ENCODE measurements at places on chromosomes 3 and 15. TPM values are rescaled to one million over a fixed set of nuclear protein-coding genes. Genes with fewer than 3 reads are reported as not detected.

DNA sequence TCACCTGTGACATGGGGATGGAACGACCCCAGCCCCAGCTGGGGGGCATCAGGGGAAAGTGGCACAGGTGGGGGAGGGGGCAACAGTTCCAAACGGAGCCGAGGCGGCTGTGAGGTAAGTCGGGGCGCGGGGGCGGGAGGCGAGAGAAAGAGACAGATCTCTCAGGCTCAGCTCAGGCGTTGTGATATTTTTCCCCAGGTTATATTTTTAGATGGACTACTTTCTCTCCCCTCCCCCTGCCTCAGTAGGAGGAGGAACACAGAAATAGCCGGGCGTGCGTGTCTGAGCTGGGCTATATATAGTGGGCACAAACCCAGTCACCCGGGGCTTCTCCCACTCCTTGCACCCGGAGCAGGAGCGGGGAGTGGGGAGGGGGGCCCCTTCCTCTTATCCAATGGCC is 91.0 kb upstream of the LINGO1 start:
- no peak for DNase-seq
- 0 out of 2 replicates have a peak, but pooled peaks cover 2% of the 10 kb centered on the region for H3K4me1 ChIP-seq
- H3K27me3 ChIP-seq = no peaks in the 10 kb centered on the region
- H3K36me3 ChIP-seq = no peaks in the 10 kb centered on the region
- no peak overlapping the region for H3K27ac ChIP-seq

GRCh38 chr3:81462921-81463320 is 298.5 kb downstream of the GBE1 start:
- DNase-seq = no peak
- peaks cover 7% of the 10 kb centered on the region for H3K27me3 ChIP-seq
- H3K36me3 ChIP-seq = no peaks in the 10 kb centered on the region

- H3K4me1 ChIP-seq = peaks cover 10% of the 10 kb centered on the region
- no peak overlapping the region for H3K27ac ChIP-seq
- no peak overlapping the region for H3K4me3 ChIP-seq
- no peaks in the 10 kb centered on the region for H3K27me3 ChIP-seq
- no peaks in the 10 kb centered on the region for H3K36me3 ChIP-seq
- DNase-seq = no peak
Measured at GRCh38 chr3:53259427-53260259, 3.8 kb upstream of the TKT start.

DNA sequence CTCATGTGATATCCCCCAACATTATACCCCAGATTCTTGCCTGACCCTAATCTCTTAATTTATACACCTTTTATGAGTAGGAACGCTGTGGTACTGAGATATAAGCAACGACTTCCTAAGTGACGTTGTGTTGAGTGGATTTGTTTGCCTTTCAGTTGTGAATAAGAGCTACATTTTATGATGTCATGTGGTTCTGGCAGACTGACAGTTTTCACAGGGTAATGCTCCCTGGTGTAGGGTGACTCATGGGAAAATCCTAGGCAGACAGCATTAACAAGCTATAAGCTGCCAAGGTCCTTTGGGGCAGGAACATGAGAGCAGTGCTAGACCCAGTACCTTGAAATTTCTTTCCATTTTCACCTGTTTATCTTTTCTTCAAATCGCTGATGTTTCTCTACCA is 11.2 kb downstream of the C3orf52 start:
- DNase-seq = peak; percentile 91
- no peak overlapping the region for H3K27ac ChIP-seq
- peaks cover 31% of the 10 kb centered on the region for H3K4me1 ChIP-seq
- H3K36me3 ChIP-seq = peaks cover 4% of the 10 kb centered on the region

DNA sequence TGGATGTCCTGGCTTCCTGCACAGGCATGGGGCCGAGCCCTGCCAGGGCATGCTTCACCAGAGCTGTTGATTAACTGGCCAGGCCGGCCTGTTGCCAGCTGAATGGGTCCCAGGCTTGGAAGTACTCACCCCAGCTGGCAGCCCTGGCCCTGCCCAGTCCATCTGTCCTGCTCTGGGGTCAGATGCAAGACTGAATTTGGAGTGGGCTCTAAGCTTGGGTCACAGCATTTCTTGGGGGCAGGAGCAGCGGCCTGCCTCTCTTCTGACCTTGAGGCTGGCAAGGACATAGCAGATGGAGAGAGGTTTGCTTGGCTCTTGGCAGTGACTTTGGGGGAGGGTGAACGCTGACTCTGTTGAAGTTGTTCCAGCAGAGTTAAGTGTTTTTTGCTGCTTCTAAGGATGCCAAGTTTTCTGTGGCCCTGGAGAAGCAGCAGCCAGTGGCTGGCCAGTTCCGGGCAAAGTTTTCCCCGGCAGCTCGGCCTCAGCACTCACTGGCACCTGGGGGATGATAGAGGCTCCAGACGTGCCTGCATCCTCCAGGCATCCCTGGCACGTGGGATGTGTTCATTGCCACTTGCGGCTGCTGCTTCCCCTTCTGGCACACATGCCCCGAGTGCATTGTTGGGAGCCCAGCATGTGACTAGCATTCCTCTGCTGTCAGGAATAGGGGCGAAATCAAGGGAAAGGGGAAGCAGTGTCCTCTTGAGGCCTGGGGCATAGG is 22.9 kb downstream of the PDIA5 start:
- H3K27me3 ChIP-seq = no peaks in the 10 kb centered on the region
- no peak overlapping the region for H3K27ac ChIP-seq
- no peak overlapping the region for H3K4me3 ChIP-seq
- no peaks in the 10 kb centered on the region for H3K4me1 ChIP-seq
- 0 out of 2 replicates have a peak, but pooled peaks cover 8% of the 10 kb centered on the region for H3K36me3 ChIP-seq

DNA sequence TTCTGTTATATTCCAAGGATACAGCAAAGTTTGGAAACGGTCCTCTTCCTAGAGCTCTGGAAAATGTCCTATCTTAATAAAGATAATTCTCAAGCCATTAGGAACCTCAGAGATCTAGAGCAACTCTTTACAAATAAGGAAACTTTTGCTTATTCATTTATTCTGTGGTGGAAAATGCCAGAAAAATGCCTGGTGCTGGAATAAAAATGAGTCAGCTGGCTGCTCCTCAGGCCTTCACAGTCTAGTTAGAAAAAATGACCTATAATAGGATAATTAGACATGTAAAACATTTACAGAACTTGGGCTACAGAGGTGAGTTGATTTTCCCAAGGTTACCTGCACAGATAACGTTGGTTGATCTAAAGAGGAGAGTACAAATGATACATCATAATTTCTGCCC is 372.5 kb downstream of the NLGN1 start:
- no peak overlapping the region for H3K27ac ChIP-seq
- H3K4me3 ChIP-seq = no peak overlapping the region
- no peaks in the 10 kb centered on the region for H3K36me3 ChIP-seq
- no peak for DNase-seq
- H3K4me1 ChIP-seq = no peaks in the 10 kb centered on the region

DNA sequence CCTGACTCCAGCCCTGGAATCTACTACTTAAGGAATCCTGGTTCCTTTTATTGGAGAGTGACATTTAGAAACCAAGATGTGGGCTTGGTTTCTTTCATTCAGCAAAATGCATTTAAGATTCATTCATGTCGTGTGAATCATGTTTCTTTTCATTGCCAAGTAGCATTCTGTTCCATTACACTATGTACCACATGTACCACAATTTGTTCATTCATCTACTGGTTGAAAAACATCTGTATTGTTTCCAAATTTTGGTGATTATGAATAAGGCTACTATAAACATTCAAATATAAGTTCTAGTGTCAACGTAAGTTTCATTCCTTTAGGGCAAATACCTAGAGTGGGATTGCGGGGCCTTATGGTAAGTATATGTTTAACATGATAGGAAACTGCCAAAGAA is 264.2 kb downstream of the VPS13C start:
- no peak for DNase-seq
- H3K27ac ChIP-seq = no peak overlapping the region
- H3K27me3 ChIP-seq = peaks cover 6% of the 10 kb centered on the region
- H3K36me3 ChIP-seq = no peaks in the 10 kb centered on the region

DNA sequence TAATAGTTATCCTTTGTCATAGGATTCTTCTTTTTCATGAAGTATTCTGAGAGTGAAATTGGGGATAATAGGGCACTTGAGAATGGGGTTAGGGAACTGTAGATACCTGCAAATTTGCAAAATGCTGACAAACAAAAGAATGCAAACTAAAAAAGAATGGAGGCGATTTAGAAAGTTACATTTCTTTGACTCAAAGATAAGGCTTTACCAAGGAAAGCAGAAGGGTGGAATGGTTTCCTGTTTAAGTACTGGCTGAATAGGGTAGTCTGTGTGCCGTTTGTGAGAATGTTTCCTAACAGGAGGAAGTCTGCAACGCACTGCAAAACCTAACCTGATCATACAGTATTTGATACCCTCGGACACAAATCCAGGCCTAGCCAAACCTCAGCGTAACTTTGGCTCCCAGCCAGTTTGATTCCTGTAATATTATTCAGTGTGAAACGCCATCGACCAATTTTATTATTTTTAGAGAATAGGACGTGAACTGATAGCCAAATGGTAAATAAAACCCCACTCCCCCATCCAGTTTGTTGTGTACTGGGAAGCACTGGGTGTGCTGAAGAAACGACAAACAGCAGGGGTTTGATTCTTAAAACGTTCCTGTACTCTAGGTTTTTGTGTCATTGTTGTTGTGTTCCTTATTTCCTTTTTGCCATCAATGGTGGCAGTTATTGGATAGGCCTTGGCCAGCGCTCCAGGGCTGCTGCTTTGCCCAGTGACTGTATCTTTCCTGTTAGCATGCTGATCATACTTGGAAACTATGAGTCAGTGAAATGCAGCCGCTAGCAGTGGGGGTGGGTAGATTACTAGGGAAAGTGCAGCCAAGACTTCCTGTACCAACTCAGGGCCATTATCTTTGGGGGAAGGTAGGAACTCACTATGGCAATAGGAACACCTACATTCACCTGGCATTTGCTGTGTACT is 148.0 kb upstream of the TBL1XR1 start:
- peak; percentile 96 for DNase-seq
- H3K36me3 ChIP-seq = no peaks in the 10 kb centered on the region
- no peaks in the 10 kb centered on the region for H3K27me3 ChIP-seq
- H3K4me1 ChIP-seq = peaks cover 35% of the 10 kb centered on the region

DNA sequence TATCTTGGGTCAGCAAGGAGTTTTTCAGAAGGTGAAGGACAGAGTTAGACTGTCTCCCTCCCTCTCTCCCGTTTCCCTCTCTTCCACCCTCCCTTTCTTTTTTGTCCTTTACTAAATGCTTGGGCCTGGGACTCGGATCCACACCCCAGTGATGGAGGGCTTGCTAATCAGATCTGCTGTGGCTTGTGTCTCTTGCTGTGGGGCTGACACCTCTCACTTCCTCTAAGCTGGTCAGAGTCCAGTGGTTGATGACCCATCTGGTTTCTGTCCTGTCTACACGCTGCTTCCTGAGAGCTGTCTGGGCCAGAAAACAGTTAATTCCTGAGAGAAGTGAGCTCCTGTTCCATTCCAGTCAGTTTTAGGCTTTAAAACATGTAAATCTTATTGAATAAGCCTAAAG is 849 bp downstream of the TRAK1 start:
- no peak for DNase-seq
- no peak overlapping the region for H3K27ac ChIP-seq
- H3K4me3 ChIP-seq = no peak overlapping the region
- H3K27me3 ChIP-seq = no peaks in the 10 kb centered on the region
- peaks cover 9% of the 10 kb centered on the region for H3K4me1 ChIP-seq

GRCh38 chr15:64430000-64430735 is 30.2 kb upstream of the ZNF609 start:
- DNase-seq = no peak
- no peaks in the 10 kb centered on the region for H3K27me3 ChIP-seq
- H3K36me3 ChIP-seq = 0 out of 2 replicates have a peak, but pooled peaks cover 2% of the 10 kb centered on the region
- no peak overlapping the region for H3K4me3 ChIP-seq
- H3K4me1 ChIP-seq = peaks cover 7% of the 10 kb centered on the region

GRCh38 chr15:98983334-98983733 is 24.3 kb downstream of the PGPEP1L start:
- no peak overlapping the region for H3K4me3 ChIP-seq
- peaks cover 5% of the 10 kb centered on the region for H3K4me1 ChIP-seq
- H3K27me3 ChIP-seq = no peaks in the 10 kb centered on the region

GRCh38 chr3:21704796-21705195 is 46.2 kb downstream of the ZNF385D start:
- H3K27me3 ChIP-seq = no peaks in the 10 kb centered on the region
- no peak overlapping the region for H3K4me3 ChIP-seq
- no peak for DNase-seq
- H3K36me3 ChIP-seq = no peaks in the 10 kb centered on the region
- no peak overlapping the region for H3K27ac ChIP-seq

DNA sequence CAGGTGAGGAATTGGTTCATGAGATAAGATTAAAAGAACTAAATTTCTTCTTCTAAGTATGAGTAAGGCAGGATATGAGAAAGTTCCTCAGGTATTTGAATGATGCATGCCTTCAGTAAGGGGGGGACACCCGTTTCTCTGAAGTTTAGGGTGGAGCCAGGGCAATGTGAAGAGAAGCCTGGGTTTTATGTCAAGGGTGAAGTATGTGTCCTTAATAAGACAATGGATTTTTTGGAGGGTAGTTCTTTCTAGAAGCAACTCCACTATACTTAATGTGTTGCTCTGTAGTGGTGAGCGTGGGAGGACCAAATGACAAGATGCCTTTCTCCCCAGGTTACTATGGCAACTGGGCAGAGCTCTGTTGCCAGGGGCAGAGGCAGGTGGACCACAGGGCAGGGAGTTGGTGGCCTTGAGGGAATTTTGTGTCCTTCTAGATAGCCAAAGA is 44.0 kb downstream of the PHLDB2 start:
- H3K4me1 ChIP-seq = peaks cover 44% of the 10 kb centered on the region
- peak; percentile 98 for DNase-seq
- peak overlapping the region; percentile 96 for H3K27ac ChIP-seq
- H3K4me3 ChIP-seq = no peak overlapping the region

DNA sequence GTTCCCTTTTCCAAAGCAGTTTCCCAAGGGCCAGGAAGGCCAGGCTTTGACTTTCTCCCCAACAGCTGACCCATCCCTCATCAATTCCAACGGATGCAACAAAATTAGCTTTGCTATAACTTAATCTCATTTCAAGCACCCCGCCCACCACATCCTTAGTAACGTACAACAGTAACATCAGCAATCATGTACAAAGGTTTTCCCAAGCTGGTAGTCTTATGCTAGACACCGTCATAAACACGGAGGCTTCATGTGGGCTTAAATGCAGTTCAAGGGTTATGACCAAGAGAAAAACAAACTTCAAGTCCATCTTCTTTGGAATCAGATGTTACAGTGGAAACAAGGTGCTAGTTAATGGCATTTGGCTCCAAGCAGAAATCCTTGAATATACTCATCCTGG is 66.6 kb downstream of the EOMES start:
- H3K4me1 ChIP-seq = peaks cover 5% of the 10 kb centered on the region
- no peaks in the 10 kb centered on the region for H3K27me3 ChIP-seq
- no peaks in the 10 kb centered on the region for H3K36me3 ChIP-seq
- no peak for DNase-seq
- H3K27ac ChIP-seq = no peak overlapping the region

GRCh38 chr3:65672871-65673815 is 365.6 kb downstream of the MAGI1 start:
- H3K27ac ChIP-seq = no peak overlapping the region
- H3K27me3 ChIP-seq = peaks cover 3% of the 10 kb centered on the region
- H3K4me1 ChIP-seq = no peaks in the 10 kb centered on the region
- no peaks in the 10 kb centered on the region for H3K36me3 ChIP-seq
- no peak overlapping the region for H3K4me3 ChIP-seq
- peak; percentile 43 for DNase-seq

GHSR gene
- total RNA-seq = not detected

IRAK2 gene
- total RNA-seq = 3.6 TPM

IL5RA gene
- not detected for total RNA-seq

GP9 gene
- not detected for total RNA-seq

PIGBOS1 gene
- total RNA-seq = 15.3 TPM

LRRIQ4 gene
- total RNA-seq = not detected

IL17RD gene
- 12.3 TPM for total RNA-seq

Measured in HCT116 (cell line).